ENCODE measurements at places on chromosomes 4 and X. TPM values are rescaled to one million over a fixed set of nuclear protein-coding genes. Genes with fewer than 3 reads are reported as not detected.
A peak's percentile ranks its signal among the peaks of the same experiment; 100 is the strongest.

The GABRA4 gene
- not detected for total RNA-seq

The TMEM164 gene
- total RNA-seq, result 8.0 TPM

The MAGEA12 gene
- total RNA-seq, result 93.6 TPM

The PRDM5 gene
- total RNA-seq, result 11.4 TPM

The SORBS2 gene
- 11.8 TPM for total RNA-seq

The USP17L11 gene
- not detected for total RNA-seq

The SOD3 gene
- total RNA-seq, result 1.2 TPM

The BMP3 gene
- under 0.01 TPM for total RNA-seq

The BEX5 gene
- 0.60 TPM for total RNA-seq

The VSIG4 gene
- not detected for total RNA-seq

The S100G gene
- total RNA-seq, result not detected

The AKAP4 gene
- not detected for total RNA-seq

The XAGE3 gene
- not detected for total RNA-seq

The DCAF16 gene
- total RNA-seq, result 23.5 TPM

The UGT2B10 gene
- total RNA-seq, result not detected

DNA sequence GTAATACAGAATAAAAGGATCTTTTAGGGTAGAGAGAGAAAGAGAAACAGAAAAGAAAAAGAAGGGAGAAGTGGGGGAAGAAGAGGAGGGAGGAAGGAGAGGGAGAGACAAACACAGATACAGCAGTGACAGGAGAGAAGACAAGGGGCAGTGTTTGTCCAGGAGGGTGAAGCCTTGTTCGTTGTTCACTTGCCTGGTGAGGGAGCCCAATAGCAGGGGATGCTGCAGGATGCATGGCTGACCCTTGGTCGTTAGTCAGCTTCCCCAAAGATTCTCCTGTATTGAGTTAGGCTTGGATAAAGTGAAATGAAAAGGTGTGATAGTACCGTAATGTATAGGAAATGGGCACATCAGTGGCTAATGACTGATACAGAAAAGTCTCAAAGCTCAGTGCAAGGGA is 403.7 kb downstream of the IL15 start:
- DNase-seq, result no peak

DNA sequence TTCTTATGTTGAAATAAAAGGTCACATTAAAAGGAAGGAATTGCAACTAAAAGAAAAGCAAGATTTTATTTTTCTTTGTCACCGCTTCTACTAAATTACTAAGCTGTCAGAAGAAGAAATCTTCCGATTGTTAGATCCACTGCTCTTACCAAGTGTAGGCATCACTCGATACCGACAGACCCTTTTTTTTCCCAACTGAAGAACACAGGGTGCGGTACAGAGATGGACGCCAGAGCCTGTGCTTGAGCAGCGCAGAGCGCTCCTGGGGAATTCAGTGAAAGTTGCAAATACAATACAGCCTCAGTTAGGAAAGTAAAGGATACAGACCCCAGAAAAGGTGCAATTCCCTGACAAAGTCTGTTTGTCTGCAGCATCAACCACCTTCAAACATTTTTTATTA is 94.9 kb upstream of the WDR17 start:
- no peak for DNase-seq

GRCh38 chr4:92231511-92231910 is 72.3 kb upstream of the GRID2 start:
- no peak for DNase-seq

DNA sequence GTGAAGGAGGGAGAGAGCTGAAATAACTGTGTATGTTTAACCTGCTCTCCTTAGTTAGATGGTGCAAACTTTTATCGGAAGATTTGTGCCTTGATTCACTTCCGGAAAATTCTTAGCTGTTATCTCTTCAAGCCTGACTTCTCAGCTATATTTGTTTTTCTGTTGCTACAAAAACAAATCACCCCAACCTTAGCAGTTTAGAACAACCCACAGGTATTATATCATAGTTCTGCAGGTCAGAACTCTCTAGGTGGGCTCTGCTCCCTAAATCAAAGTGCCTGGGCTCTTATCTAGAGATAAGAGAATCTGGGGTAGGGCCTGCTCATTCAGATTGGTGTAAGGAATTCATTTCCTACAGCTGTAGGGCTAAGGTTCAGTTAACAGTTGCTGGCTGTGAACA is 15.1 kb upstream of the CEP135 start:
- no peak for DNase-seq

GRCh38 chr4:2813446-2814405 is 20.8 kb downstream of the SH3BP2 start:
- DNase-seq, result no peak

- DNase-seq, result no peak
These were observed 178.0 kb downstream of the DCLK2 start for GRCh38 chr4:150256225-150256620.

DNA sequence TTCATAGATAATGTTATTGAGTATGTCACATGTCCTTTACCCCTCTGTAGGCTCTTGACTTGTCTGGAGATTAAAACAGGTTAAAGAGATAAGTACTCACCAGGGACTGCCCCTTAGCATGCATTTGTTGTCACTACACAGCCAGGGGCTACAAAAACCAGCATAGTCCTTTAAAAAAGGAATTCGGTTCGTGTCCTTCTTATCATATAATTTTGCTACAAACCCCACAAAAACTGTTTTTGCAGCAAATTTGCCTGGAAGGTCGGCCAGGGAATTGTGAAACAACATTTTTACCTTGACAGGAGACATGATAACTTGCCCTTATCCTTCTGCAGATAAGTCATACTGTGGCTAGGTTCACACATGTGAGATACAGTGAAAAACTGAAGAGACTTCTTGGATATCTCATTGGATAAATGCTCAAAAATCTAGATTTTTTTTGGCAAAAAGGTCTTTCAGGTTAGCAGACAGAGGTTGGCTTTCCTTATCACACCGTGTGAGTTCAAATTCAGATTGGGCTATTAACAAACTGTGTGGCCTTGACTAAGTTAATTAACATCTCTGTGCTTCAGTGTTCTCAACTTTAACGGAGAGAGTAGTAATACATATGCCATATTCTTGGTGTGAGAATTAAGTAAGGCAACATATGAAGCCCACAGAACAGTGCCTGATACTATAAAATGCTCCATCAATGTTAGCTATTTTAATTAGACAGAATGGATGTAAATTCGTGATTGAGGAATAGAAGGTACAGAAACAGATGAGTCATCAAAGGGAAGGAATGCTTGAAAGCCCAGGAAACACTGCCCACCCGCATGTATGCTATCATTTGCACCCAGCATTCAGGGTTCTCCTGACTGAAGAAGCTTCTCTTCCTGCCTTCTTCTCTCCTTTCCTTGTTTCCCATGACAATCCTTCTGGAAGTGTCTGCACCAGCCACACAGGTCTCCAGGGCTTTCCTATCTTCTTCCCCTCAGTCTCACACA is 30.0 kb downstream of the FAM9C start:
- peak; percentile 53 for DNase-seq

DNA sequence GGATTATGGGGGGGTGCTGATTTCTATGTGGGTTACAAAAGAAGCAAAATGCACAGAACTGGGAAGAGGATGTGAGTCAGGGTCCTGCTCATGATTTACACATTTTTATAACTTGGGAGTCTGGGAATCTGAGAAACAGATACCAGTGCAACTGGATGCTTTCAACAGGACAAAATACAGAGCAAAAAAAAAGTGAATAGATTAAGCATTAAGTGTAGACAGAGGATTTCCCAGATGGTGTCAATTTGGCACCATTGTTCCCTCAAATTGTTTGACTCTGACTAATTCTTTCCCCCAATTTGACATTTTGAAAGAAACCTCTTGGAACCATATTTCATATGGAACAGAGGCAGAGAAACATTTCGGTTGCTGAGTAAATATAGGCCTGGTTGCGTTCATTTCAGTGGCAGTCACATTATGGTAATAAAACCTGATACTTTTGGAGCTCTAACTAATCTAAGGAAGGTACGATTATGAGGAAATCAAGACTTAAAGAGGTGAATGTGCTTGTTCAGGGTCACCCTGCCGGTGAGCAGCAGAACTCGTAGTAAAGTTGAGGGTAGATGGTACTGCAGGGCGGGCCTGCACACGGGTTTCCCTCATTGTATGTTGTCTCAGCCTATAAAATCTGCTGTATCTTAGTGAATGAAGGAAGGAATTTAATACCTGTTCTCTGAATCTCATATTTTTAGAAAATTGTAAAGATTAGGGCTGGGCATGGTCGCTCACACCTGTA is 18.7 kb upstream of the CDKL5 start:
- no peak for DNase-seq

GRCh38 chrX:40479777-40480318 is 100.9 kb upstream of the ATP6AP2 start:
- DNase-seq, result peak; percentile 23

DNA sequence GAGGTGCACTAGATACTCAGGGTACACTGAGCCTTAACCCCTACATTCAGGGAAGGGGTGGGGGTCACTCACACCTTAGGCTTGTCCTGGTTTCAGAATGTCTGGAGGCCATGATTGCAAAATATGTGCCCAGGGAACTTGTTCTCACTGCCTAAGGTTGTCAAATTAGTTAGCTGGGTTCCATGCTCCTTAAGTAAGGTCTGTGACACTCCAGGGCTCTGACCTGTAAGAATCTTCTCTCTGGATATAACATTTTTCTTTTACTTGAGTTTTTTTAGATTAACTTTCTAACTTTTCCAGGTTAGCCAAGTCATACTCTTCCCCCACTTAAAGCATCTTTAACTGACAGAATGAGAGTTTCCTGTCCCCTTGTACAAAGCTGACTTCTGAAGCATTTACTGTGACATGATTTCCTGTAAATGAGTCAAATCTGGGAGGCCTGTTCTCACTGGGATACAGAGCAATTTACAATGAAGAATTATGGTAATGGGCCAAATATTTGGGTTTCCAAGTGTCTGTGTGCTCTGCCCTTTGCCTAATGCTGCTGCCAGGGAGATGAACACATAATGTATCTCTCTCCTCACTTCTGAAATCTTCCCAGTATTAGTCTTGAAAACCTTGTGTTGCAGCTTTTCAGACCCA is 101.7 kb downstream of the GATB start:
- DNase-seq, result no peak

GRCh38 chr4:168781926-168782325 is 228.1 kb downstream of the CBR4 start:
- no peak for DNase-seq

DNA sequence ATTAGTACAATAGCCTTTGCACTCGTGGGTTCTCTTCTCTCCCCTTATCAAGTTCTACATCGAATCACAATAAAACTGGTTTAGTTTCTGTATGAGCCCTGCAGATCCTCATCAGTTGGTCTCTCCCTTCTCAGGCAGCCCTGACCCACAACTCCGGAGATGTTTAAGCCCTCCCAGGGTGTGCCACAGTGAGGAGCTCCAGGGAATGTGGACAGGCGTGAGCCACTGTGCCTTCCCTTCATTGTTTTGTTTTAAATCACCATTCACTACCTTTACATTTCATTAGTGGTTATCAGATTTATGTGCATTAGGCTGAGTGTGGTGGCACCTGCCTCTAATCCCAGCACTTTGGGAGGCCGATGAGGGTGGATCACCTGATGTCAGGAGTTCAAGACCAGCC is 133.2 kb downstream of the LARP7 start:
- no peak for DNase-seq

DNA sequence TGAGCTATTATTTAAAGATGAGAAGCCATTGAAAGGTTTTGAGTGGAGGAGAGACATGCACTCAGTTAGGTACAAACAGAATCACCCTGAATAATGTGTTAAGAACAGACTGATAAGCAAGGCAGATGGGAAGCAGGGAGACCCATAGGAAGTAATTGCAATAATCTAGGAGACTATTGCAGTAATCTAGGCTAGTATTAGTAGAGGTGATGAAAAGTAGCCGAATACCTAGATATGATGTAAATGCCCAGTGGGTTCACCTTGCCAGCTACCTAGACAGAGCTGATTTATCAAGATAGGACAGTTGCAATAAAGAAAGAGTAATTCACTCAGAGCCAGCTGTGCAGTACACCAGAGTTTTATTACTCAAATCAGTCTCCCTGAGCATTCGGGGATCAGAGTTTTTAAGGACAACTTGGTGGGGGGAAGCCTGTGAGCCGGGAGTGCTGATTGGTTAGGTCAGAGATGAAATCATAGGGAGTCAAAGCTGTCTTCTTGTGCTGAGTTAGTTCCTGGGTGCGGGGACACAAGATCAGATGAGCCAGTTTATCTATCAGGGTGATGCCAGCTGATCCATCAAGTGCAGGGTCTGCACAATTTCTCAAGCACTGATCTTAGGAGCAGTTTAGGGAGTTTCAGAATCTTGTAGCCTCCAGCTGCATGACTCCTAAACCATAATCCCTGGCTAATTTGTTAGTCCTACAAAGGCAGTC is 427.5 kb downstream of the RPA4 start:
- no peak for DNase-seq

GRCh38 chr4:76738086-76738931 is 159.6 kb downstream of the SOWAHB start:
- peak; percentile 87 for DNase-seq

DNA sequence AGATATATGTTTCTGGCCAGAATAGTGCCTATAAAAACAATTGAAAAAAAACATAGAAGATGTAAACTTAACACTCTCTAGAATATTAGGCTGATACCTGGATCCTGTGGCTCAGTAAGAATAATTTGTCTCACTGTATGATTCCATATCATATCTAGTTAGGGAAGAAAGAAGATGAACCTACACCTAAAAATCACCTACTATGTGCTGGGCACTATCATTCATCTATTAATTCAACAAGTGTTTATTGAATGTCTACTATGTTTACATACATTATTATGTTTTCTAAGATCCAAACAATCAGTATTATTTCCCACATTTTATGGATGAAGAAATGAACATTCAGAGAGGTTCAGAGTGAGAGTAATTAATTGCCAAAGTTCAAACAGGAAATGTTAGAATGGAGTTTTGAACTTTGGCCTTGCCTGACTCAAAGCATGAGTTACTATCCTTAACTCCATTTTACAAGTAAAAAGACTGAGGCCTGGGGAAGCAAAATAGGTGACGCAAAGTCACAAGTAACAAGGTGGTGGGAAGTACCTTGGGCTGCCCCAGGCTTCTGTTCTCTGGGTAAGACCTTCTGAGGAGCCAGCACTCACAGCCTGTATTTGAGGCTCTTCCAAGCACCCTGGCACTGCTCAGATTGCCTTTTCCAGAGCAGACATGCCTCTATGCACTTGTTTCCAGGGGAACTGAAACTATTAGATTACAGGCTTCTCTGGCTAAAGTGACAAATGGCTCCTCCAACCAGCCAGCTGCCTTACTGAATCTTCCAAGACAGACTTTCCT is 111.1 kb upstream of the ACSL4 start:
- no peak for DNase-seq

DNA sequence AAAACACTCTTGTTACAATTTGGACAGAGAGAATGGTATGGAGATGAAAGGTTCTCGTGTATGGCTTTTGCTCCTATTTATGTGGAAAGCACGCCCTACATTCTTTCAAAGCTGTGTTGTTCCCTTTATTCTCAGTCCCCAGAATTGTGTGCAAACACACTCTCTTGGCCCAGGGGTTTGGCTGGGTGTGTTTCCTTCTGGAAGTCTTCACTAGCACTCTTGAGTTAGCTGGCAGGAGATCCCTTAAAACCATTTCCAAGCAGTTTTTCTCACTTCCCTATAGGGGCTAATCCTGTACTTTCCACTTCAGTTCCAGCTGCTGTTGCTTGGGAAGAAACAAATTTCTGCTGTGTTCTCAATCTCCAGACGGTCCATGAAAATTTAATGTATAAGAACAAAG is 35.1 kb downstream of the FHL1 start:
- DNase-seq, result no peak

GRCh38 chr4:16264798-16265197 is 38.5 kb upstream of the TAPT1 start:
- DNase-seq, result peak; percentile 50

- no peak for DNase-seq
These were observed 2.6 kb upstream of the PRPS1 start for GRCh38 chrX:107625739-107626138.

GRCh38 chr4:55801498-55801897 is 18.1 kb upstream of the EXOC1L start:
- DNase-seq, result no peak

GRCh38 chrX:130106071-130106470 is 4.2 kb downstream of the ELF4 start:
- DNase-seq, result peak; percentile 35
